ENCODE measurements at places on chromosomes 1 and 21.

DNA sequence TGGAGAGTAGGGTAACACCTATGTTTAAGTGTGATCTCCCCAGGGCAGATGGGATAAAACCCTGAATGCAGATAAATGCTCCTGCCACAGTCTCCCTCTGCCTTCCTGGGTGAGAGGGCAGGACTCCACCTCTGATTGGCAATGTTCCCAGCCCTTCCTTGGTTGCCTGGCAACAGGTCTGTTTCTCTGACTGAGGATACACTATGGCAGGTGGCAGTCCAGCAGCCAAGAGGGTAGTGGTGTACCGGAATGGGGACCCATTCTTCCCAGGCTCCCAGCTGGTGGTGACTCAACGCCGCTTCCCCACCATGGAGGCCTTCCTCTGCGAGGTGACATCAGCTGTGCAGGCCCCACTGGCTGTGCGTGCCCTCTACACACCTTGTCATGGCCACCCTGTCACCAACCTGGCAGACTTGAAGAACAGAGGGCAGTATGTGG lies at the start of gene DCDC2B:
TSS of gene DCDC2B (plus strand) at position 199 of the 438 bp plus-strand sequence. CDS start at position 204, 5 bp downstream.
- DNase-seq, result no peak

DNA sequence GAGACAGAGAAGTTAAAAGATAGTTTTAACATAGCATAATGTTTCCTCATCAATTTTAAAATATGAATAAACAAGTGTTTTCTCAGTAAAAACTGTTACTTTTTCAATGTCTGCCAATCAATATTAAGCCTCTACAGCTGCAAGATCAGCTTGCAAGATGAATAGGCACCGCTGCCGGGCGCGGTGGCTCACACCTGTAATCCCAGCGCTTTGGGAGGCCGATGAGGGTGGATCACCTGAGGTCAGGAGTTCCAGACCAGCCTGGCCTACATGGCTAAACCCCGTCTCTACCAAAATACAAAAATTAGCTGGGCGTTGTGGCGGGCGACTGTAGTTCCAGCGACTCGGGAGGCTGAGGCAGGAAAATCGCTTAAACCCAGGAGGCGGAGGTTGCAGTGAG lies 54.8 kb upstream of the SH3GLB1 start:
- no peak for DNase-seq

- DNase-seq, result no peak
These were observed 681.7 kb upstream of the ADAMTS5 start for GRCh38 chr21:27648560-27648959.

- no peak for DNase-seq
These were observed 359.4 kb upstream of the ADAMTS5 start for GRCh38 chr21:27326301-27326700.

- DNase-seq, result no peak
These were observed 34.6 kb upstream of the SLC45A1 start for GRCh38 chr1:8283058-8283884.

GRCh38 chr1:31183126-31183525 lies 56.6 kb downstream of the NKAIN1 start:
- DNase-seq, result no peak

DNA sequence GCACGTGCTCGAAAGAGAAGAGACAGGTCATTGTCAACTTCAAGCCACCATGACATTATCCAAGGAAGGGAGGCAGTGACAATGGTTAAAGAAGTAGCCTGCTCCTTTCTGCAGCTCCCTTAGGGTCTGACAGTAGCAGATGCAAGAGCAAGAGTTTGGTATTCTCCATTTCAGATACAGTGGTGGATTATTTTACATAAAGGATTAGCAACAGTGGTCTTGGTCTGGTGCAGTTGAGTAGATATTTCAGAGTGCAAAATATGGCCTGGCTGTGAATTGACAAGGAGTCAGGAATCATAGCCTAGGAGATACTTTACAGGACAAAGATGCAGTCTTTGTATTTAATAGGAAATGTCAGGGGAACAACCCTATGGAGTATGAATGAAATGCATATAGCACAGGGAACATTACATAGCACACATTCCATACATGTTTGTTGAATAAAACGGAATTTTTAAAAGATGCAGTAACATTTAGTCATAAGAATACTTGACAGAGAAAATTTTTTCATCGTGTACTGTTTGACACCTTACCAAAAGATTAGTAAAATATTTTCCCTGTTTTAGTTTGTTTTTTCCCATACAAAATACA lies 41.8 kb downstream of the CHRM3 start:
- DNase-seq, result no peak

GRCh38 chr1:188668083-188668482 lies 1809.6 kb downstream of the BRINP3 start:
- no peak for DNase-seq

- DNase-seq, result no peak
These were observed 48.3 kb upstream of the C1orf174 start for GRCh38 chr1:3948344-3948743.

DNA sequence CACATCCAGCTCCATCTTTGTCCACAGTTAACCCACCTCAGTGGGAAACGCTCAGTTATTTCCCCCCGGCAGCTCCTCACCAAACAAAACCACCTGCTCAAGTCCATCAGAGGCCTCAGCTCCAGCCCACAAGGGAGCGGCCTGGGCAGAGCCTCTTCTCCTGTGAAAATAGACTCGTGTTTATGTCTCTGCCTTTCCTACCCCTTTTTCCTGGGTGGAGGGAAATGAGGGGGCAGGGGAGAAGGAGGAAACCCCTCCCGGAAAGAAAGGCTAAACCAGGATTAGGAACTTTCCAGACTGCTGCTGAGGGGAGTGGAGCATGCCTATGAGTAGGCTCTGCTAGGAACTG lies 81.6 kb downstream of the PAX7 start:
- no peak for DNase-seq

DNA sequence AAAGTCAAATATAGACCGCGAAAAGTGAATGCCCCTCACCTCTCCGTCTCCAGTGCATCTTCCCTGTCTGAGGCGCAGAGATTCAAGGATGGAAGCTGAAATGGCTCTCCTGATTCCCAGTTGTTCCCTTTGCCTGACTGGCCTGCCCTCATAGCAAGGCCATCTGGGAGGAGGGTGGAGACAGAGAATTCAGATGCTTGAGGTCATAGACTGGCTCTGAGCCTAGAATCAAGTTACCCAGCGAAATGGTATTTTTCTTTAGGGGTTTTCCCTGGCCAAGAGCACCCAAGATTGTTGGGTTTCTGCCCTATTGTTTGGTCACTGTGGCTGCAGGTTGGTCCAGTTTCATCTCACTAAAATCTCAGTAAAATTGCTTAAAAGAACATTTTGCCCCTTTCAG lies 7.2 kb downstream of the METTL13 start:
- no peak for DNase-seq
